ENCODE measurements at places on chromosomes 12 and 14. TPM values are rescaled to one million over a fixed set of nuclear protein-coding genes. Genes with fewer than 3 reads are reported as not detected.

OLR1 gene
- total RNA-seq: 8.7 TPM

LRFN5 gene
- total RNA-seq: 3.6 TPM

PTHLH gene
- 11.5 TPM for total RNA-seq

FOXN4 gene
- total RNA-seq: not detected

ARPC3 gene
- 247 TPM for total RNA-seq

CACNA2D4 gene
- 0.22 TPM for total RNA-seq

TTC6 gene
- 0.14 TPM for total RNA-seq

MYO1H gene
- total RNA-seq: not detected

Data from placental pericyte (primary cell).